Activated T-helper 1 cell treated with anti-CD3 and anti-CD28 coated beads, Interleukin-2, amount 50 U/mL, for 16 hours (primary cell): ENCODE measurements at places on chromosomes 7 and 10.

DNA sequence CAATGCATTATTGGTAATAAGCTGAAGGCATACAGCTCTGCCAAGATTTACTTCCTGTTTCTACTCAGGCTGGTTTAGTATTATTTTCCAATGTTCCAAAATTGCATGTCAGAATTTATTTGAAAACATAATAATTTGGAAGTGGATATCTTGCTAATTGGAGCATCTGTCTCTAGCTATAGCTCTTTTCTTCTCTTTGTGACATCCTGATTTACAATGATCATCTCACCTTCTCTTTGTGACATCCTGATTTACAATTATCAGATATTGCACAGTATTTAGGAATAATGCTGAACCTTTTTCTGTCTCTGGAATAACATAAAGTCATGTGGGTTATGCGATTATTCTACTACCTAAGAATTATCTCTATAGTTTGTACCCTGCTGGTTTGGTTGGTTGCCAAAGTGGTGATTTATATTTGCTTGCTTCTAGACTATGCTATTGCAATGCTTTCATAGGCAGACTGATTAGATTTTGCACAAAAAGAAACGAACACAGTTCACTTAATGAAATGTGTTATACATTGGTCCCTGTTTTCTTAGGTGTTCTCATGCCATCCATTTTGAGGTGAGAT lies 44.3 kb upstream of the CABCOCO1 start:
- DNase-seq, result no peak

DNA sequence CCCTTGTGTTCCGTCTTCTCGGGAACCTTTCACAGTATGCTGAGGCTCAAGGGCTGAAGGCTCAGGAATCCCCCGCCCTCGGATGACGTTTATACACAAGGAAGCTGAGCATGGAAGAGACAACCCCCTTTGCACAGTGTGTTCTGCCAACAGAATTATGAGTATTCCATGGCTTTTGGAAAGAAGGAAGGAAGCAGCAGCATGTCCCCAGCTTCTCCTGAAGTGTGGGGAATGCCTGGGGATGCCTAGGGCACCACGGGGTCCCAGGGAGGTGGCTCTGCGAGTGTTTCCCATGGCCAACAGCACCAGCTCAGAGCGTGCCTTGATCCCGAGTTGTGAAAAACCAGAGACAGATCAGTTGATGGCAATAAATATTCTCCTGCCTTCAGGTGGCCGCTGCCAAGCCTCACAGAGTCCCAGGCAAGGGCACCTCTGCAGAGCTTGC lies 88.8 kb upstream of the DDC start:
- DNase-seq, result no peak

DNA sequence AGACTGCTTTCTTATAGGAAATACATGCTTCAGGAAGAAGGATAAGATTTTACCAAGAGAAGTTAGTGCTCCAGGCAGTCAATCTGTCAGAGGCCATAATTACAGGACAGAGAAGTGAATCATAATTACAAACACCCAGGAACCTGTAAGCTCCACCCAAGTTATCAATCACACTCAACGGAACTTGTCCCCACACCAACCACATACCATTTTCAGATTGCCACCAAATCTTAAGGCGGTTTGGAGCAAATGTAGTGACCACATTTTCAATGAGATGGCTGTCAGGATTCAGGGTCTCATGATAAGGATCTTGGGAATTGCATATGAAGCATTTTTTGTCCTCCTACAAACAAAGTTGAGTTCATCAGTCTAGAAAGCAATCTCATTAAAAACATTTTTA lies 4.8 kb downstream of the LAMB1 start:
- no peak for DNase-seq

DNA sequence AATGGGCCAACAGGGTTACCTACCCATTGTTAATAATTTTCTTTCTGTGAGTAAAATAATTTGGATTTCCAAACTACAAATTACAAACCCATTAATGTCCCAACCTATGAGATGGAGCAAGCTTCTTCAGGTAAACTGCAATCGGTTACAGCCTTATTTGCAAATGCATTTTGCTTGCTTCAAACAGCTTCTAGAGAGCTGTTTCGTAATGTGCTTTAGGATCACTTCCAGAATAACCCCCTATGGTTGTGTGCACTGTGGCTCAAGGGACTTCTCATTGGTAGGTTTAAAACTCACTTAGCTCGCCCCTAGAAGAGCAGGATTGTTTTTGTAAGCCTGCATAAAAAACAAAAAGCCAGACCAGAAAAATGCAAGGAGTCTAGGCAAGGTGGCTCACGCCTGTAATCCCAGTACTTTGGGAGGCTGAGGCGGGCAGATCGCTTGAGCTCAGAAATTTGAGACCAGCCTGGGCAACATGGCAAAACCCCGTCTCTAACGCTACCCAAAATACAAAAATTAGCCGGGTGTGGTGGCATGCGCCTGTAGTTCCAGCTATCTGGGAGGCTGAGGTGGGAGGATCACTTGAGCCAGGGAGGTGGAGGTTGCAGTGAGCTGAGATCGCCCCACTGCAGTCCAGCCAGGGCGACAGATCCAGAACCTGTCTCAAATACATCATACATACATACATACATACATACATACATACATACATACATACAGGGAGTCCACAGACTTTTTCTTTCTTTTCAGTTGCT lies 3.3 kb upstream of the MAP3K8 start:
- no peak for DNase-seq

GRCh38 chr10:11396311-11396955 lies 215.0 kb downstream of the USP6NL start:
- no peak for DNase-seq

DNA sequence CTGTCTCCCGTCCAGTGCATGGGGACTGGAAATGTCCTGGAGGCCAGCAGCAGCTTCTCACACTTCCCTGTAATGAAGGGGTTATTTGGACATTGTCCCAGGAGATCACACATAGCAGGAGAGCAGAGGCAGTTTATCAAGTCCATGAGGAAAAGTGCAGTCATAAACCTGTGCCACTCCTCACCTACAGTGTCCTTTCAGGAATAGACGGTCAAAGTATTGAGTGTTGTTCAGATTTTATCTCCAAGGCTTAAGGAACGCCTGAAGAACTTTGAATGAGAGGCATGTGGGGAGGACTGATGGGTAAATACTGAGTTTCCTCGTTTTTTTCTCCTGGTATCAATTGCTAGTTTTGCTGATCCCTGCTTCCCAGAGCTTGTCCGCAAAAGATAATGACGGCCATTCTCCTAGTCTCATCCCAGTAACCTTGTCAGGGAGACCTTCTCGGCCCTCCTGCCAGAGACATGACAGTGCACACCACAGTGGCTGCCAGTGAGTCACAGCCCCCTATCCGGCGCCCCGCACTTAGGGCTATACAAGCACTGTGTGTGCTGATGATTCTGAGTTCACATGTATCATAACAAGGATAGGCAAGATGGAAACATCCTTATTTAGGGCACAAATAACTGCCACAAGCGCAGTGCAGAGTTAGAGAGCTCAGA lies 495.5 kb upstream of the MGMT start:
- no peak for DNase-seq

DNA sequence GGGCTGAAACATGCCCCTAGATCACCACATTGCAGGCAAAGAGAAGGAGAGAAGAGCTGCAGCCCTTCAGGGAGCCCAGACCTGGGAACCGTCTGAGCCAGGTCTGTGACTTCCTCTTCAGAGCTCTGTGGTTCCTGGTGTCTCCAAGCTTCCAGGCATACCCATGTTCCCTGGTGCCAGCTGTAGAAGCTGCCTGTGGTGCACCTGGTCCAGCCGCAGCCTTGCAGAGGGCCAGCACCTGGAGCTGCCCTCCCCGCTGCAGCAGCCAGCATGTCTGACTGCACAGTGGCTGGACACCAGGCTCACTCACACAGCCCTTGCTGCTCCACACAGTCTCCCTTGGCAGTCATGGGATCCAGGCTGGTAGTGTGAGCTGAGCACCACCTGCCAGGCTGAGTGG lies 33.6 kb downstream of the C7orf25 start:
- no peak for DNase-seq

DNA sequence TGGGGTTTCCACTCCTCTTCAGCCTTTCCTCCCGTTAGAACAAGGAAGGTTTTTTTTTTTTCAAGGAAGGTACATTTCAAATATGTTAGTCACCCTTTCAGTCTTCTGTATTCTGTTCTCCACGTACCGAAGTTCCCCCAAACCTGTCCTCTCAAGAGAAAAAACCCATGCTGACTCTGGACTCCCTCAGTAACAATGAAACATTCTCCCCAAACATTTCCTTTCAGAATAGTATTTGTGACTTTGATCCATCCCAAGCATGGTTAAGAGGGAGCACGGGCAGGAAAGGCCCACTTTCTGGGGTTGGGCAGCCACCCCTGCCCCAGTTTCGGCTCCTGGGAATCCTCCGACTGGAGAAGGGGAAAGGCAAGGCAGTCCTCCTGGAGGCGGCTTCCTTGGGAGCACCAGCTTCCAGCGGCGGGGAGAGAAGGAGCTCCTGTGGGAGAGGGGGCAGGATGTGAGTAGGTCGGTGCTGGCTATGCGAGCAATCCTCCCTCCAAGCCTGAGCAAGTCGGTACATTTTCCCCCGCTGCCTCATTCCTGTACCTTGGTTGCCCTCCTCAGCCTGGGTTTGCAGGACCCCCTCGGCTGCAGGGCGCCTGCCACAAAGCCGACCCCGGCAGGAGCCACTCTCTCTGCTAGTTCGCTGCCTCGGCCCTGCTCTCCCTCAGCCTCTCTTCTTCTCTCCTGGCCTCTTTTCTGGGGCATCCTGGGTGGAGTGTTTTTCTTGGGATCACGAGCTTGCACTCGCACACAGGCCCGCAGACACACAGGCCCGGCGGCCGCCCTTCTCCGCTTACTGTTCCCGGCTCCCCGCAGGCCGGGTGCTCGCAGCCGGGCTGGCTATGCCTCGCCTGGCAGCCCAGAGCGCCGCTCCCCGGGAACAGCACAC lies 2.1 kb upstream of the HOXA1 start:
- no peak for DNase-seq

- DNase-seq, result no peak
These were observed 41.9 kb downstream of the PRPF18 start for GRCh38 chr10:13628661-13629060.

DNA sequence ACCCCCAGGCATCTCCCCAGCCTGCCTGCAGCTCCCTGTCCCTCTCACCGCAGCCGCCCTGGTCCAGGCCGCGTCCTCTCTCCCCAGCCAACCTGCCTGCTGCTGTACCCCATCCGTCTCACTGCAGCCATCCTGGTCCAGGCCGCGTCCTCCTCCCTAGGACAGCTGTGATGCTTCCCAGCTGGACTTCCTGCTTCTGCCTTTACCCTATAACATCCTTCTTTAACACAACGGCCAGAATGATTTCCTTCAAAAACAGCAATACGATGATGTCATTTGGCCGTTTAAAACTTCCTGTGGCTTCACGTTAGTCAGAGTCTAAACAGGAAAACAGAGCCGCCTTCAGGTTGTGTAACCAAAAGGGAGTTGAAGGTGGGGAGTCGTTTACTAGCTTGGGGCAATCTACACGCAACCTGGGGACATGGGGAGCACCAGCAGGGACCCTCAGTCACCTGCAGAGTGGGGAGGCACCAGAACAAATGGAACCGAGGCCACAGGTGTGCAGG lies 32.2 kb upstream of the ZFAND2A start:
- no peak for DNase-seq

GRCh38 chr10:109480836-109481235 lies 442.5 kb downstream of the XPNPEP1 start:
- DNase-seq, result no peak

DNA sequence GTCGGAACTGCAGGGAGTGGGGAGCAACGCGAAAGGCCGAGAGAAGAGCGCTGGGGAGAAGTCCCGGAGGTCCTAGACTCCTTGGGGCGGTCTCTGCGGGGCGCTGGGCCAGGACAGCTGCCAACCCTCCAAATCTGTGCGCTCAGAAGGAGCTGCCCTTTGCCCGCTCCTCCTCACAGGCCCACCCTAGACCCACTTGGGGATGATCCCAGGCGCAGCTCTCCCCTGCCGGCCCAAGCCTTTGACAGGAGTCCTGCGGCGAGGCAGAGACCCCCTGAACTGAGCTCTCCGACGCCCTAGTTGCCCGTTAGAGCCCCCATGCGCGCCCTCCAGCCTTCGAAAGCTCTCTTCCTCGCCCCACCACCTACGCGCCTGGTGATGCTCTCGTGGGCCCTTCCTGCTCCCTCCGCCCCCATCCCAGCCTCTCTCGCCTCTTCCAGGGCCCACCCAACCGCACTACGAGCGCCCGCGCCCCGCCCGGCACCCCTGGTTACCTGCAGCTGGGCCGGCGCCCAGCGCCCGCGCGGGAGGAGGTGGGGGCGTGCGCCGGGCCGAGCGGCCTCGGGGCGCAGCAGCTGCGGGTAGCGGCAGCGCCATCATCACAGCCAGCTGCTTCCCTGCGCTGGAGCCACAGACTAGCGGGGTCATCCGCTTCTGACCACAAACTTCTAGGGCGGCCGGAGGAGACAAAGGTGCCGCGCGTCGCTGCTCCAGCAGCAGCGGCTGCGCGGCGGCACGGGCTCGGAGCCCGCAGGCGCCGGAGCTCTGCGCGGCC lies 353.4 kb downstream of the DNAJB6 start:
- DNase-seq, result no peak

GRCh38 chr10:42952349-42952748 lies 124.5 kb upstream of the RET start:
- no peak for DNase-seq

- DNase-seq, result no peak
These were observed 79.0 kb downstream of the FAS start for GRCh38 chr10:89069589-89069988.

GRCh38 chr7:128323040-128323439 lies 20.7 kb downstream of the RBM28 start:
- DNase-seq, result no peak

DNA sequence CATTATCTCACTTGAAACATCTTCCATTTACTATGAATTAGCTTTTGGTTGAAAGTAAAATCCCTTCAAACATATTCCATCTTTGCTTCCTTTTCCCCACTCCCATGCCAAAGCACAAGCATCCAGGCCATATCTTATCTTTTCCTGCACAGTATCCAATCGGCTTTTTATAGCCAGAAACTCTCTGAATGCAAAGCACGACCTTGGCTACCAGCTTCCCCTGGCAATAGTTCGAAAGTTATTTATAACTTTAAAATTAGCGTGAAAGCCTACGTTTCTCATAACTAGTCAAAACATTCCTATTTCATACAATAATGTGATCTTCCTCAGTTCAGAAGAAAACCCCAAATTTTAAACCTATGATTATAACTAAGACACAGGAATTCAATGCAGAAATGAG lies 440 bp downstream of the CTNNA3 start:
- no peak for DNase-seq

- DNase-seq, result no peak
These were observed 63.9 kb downstream of the VOPP1 start for GRCh38 chr7:55508221-55509011.
